ENCODE measurements at places on chromosomes 3 and 15. TPM values are rescaled to one million over a fixed set of nuclear protein-coding genes. Genes with fewer than 3 reads are reported as not detected.

GRCh38 chr3:48700731-48701405 lies 15.2 kb upstream of the NCKIPSD start:
- DNase-seq: no peak

DNA sequence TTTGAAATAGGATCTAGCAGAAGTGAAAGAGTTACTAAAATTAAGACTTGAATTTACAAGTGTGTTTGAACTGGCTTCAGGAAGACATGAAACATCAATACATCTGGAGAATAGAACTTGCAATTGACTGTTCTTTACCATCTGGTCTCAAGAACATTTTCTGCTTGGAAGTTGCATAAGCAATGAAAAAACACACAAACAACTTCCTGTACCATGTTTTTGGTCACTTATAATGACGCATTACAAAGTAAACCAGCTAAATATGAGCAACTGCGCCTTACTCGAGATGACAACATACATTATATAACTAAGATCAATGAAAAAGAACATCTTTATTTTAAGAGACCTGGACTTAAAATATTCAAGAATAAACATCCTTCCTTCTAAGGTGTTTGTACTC lies 112.5 kb downstream of the TIGIT start:
- DNase-seq: no peak

DNA sequence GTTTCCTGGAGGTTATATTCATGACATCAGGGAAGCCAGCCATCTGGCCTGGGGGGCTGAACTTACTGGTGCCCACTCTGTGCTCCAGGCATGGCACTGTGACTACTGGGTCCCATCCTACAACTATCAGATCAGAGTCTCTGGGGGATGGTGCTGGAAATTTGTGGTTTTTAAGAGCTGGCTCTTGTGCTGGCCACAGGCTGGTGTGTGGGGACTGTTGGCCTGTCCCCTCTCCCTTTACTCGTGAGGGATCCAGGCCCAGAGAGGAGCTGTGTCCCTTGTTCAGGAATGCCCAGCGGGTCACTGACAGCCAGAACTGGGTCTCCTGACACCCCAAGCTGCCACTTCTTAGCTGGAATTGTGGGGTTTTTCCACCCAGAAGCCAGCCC lies 44.5 kb upstream of the SEC22A start:
- DNase-seq: no peak

The CCR4 gene
- 0.07 TPM for total RNA-seq

DNA sequence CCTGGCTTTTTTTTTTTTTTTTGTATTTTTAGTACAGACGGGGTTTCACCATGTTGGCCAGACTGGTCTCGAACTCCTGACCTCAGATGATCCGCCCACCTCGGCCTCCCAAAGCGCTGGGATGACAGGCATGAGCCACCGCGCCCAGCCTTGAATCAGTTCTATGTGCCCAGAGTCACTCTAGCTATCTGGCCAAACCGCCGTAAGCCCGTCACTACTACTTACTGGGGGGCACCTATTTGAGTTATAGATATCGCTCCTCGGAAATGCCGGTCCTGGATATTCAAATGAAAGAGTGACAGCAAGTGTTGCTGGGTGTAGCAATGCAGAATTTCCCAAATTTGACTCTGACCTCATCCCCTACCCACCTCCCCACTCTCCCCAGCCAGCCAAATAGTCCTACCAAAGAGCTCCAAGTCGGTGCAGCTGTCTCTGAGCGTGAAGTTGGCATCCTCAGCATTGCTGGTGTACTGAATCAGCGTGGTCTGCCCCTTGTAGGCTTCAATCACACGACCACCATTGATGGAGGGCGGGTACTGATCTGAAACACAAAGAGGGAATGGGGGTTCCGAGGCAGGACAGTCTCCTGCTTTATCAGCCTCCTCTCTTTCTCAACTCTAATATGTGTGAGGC lies 38.1 kb downstream of the MUC20 start:
- no peak for DNase-seq

- peak; percentile 25 for DNase-seq
These were observed 61.5 kb downstream of the CGGBP1 start for GRCh38 chr3:87997298-87997697.

DNA sequence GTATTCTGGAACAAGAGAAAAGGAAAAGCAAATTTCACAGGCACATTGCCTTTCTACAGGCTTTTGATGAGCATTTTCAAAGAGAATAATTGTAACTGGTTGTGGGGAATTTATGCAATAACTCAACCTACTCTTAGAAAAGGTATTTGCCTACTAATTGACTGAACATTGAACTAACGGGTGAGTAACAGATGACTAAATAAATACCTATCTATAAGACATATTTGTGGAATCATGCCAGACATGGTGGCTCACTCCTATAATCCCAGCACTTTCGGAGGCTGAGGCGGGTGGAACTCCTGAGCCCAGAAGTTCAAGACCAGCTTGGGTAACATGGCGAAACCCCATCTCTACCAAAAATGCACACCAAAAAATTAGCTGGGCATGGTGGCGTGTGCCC lies 367.7 kb downstream of the CGGBP1 start:
- no peak for DNase-seq

DNA sequence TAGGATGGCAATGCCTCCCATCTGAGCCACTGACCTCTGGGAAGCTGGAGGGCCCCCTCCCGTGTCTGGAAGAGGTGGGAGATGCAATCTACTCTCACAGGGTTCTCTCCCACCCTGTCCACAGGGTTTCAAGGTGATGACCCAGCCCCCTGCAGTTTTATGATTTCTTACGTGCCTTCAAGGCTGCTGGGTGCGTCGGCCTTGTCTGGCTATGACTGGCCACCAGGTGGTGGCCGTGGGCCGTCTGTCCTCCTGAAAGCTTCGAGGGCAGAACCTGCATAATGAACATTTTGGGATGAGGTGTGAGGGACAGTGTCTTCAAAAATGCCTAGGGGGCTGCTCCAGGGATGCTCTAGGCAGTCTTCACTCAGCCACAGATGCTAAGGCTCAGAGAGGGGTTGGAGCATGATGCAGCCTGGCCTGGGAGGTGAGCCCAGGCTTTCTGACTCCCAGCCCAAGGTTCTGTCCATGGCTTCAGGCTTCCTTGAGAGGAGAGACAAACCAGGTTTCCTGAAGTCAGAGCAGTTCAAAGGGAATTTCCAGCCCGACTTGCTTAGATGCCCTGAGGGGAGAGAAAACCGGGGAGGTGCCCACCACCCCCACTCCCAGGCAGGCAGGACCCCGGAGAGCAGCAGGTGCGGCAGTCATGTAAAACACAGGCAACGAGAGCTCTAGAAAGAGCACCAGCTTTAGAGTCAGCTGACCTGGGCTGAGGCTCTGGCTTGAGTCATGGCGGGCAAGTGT lies 18.7 kb downstream of the ISG20 start:
- no peak for DNase-seq

GRCh38 chr15:63506537-63507035 lies 2.2 kb downstream of the USP3 start:
- no peak for DNase-seq

DNA sequence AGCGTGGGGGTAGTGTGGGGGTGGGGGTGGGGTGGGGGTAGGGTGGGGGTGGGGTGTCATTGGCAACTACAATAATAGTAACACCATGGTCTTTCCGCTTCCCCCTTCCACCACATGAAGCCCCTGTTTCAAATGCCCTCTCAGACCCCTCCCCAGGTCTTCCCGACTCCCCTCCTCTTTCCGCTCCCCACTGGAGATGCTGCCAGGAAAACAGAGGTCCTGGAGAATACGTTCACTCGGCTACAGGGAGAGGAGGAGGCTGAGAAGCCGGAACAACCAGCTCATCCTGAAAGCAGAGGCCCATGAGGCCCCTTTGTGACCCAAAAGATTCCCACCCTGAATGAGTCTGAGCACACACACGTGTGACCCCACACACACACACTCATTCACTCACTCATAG lies 75.4 kb downstream of the CPN2 start:
- peak; percentile 25 for DNase-seq

- DNase-seq: peak; percentile 23
These were observed 462 bp downstream of the IGDCC3 start for GRCh38 chr15:65377105-65377975.

The NSMCE3 gene
- total RNA-seq: 9.3 TPM

DNA sequence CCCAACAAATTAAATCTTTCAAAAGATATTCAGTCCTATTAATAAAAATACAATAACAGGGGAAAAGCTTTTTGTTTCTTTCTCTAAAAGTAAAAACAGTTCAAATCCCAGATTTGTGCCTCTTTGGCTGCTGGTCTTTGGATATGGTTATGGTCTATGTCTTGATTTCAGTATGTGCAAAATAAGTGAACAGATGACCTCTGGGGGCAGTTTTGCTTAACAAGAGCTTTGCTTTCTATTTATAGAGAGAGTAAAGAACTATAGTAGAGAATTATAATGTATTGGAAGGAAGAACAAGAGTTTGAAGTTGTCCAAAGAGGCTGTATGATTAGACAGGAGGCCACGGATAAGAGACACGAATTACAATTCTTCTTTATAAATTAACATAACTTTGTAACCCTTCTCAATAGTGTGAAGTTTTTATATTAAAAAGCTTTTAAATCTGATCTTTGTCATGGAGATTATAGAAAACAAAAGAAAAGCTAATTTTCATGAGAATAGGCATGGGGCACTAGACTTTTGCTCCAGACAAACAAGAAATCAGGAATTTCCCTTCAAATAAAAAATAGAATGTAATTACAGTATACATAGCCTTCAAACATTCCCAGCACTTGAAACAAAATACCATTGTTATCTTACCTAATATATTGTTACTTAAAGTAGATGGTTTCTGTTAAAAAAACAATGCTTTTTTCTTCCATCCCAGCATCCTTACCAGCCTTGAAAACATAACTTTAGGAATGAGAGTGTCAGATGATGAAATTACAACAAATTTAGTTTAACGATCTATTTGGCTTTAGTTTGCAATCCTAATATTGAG lies 432.7 kb upstream of the ARHGEF26 start:
- no peak for DNase-seq

The LRRIQ4 gene
- 0.11 TPM for total RNA-seq

All from adrenal gland (tissue), 19 donors.